Cortex of kidney (tissue), 1 donor: ENCODE measurements at places on chromosomes 12 and 14.

GRCh38 chr14:78758333-78758732 lies 588.2 kb downstream of the NRXN3 start:
- DNase-seq: no peak

GRCh38 chr14:68943107-68943506 lies 36.0 kb downstream of the ACTN1 start:
- no peak for DNase-seq

GRCh38 chr12:96177013-96177412 lies 17.2 kb upstream of the ELK3 start:
- DNase-seq: no peak

DNA sequence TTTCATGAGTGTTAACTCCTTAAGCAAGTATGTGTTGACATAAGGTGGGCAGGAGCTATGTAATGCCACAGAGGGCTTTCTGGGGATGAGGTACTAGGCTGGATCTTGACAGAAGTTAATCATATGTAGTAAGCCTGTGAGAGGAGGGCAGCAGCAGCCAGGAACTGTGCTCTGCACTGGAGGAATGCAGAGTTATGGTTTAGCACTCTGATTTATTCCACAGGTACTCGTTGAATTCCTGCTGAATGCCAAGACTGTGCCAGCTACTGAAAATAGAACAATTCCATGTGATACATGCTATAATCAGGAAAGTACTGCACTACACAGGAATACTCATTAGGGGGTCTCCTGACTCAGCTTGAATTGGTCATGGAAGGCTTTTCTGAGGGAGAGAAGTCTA lies 58.7 kb downstream of the SUSD6 start:
- no peak for DNase-seq

GRCh38 chr12:45775465-45775864 lies 46.0 kb downstream of the ARID2 start:
- no peak for DNase-seq

DNA sequence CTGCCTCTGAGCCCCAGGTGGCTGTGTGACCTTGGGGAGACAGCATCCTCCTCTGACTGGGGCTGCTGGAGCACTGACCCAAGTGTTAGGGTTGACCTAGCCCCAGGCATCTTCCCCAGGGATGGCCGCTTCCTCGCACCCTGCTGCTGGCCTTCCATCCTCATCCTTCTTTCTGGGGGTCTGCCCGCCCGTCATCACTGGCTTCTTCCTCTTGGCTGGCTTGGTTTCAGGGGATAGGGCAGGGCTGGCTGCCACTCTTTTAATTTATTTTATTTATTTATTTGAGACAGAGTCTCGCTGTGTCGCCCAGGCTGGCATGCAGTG lies 3.5 kb downstream of the TEDC1 start:
- DNase-seq: no peak

DNA sequence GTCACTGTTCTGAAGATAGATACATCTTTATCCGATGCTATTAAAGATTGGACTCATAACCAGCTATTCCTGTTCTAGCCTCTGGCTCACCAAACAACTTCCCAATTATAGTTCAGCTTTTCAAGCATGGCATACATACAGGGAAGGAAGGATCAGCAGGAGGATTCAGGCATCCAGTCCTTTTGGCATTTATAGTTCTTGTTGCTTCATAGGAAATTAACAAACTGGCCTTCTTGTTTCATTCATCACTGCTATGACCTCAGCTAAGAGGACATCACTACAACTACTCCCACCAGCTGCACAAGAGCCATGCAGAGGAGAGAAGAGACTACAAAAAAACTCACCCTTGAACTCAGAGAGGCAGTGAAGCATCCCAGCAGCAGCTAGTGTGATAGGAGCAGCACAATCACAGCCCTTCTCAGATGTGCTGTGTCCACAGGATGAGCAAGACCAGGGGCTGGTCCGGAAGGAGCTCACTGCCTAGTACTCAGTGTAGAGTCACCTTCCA lies 100.5 kb downstream of the SPTSSA start:
- DNase-seq: no peak

DNA sequence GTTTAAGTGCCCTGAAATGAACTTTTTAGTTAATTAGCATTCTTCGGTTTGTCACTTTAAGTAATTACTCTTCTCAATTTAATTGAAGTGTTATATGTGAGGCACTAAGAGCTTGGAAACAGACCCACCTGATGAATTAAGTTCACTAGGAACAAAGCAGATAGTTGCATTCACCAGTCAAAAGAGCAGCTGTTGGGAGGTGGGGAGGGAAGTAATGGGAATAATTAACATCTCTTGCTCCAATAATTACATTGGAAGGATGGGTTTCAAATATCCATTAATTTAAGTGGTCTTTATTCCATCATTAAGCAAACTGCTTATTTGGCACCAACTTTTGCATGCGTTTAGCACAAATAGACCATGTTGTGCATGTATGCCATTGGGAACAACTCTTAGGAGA lies 667.2 kb downstream of the GALC start:
- DNase-seq: no peak

- no peak for DNase-seq
Measured at GRCh38 chr12:15274561-15274967, 47.7 kb upstream of the PTPRO start.

DNA sequence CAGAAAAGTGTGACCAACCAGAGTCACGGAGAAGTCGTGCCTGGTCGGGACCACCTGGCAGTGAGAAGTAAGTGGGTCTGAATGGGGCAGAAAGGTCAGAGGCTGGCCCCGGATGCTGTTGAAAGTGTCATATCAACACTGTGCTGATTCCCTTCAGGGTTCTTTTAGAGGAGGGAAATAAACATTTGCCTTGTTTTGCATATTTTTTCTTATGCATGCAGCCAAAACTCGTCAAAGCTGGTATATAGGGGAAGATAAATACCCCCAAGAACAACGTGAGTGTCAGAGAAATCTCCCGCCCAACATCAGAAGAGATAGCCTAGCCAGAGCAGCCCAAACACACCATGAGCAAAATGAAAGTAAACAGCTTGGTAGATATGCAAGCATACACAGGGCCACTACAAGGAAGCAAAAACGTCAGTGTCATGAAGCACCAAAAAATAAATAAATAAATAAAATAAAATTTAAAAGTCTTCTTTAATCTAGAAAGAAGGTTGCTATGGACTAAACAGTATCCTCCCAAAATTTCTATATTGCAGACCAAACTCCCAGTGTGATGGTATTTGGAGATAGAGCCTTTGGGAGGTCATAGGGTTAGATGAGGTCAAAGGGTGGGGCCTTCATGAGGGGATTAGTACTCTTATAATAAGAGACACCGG lies 22.1 kb downstream of the EIF5 start:
- no peak for DNase-seq

- DNase-seq: no peak
Measured at GRCh38 chr12:51118706-51119105, 35.3 kb upstream of the CSRNP2 start.

GRCh38 chr12:33944703-33945437 lies 77.4 kb upstream of the ALG10 start:
- DNase-seq: no peak

- no peak for DNase-seq
Measured at GRCh38 chr14:29274890-29275596, 508.5 kb downstream of the FOXG1 start.

DNA sequence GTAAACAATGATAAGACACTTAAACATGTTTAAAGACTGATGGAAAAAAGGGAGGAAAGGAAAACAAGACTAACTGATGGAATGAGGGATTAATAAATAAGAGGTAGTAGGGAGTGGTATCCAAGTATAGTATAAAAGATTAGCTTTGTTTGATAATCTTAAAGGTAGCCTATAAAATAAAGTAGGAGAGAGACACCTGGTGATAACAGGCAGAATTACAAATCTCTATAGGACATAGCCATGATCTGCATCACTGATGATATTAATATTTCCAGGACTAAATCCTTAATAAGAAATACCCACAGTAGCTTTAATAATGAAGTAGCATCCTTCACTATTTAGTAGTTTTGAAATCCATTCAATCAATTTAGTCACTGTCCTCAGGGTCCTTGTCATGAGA lies 30.4 kb downstream of the DLGAP5 start:
- DNase-seq: no peak

- DNase-seq: no peak
Measured at GRCh38 chr14:100476012-100476822, 111.0 kb downstream of the BEGAIN start.

DNA sequence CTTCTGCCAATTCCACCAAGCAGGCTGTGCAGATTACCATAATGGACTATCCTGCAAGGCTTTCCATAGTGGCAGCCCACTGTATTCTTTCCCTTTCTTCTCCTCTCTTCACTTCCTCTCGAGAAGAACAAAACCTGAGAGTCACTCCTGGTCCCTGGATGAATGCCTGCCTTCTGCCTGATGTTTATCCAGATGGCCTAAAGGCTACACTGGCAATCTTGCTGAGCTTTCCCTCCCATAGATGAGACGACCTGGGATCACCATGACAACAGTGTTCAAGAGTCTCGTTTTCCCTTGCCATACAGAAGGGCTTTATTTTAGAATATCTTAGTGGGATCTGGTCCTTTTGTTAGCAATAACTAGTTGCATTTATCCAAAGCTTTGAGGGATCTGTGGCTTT lies 142.3 kb downstream of the RTN1 start:
- DNase-seq: no peak

DNA sequence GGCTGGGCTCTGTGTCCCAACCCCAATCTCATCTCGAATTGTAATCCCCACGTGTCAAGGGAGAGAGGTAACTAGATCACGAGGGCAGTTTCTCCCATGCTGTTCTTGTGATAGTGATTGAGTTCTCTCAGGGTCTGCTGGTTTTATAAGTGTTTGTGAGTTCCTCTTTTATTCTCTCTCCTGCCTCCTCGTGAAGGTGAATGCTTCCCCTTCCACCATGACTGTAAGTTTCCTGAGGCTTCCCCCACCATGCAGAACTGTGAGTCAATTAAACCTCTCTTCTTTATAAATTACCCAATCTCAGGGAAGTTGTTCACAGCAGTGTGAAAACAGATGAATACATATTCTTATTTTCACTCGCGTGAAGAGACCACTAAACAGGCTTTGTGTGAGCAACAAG lies 148.2 kb downstream of the TMEM30B start:
- DNase-seq: no peak

DNA sequence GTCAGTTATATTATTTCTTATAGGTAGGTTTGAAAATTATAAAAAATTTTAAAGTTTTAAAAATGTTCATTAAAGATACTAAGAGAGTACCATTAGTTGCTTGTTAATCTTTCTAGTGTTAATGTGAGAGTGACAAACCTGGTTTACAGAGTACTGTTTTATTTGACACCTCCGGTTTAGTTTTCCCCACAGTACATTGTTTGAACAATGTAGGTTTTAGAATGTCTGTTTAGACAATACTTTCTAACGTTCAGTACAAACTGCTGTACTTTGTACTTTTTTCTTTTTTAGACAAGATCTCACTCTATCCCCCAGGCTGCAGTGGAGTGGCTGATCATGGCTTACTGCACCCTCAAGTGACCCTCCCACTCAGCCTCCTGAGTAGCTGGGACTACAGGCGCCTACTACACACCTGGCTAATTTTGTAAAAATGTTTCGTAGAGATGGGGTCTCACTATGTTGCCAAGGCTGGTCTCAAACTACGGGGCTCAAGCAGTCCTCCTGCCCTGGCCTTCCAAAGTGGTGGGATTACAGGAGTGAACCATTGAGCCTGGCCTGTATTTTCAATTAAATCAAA lies 3.2 kb downstream of the BICDL1 start:
- DNase-seq: no peak

- DNase-seq: no peak
Measured at GRCh38 chr14:71322655-71323250, 415.5 kb downstream of the PCNX1 start.

GRCh38 chr12:9731797-9732196 lies 1.1 kb downstream of the CLECL1 start:
- no peak for DNase-seq

DNA sequence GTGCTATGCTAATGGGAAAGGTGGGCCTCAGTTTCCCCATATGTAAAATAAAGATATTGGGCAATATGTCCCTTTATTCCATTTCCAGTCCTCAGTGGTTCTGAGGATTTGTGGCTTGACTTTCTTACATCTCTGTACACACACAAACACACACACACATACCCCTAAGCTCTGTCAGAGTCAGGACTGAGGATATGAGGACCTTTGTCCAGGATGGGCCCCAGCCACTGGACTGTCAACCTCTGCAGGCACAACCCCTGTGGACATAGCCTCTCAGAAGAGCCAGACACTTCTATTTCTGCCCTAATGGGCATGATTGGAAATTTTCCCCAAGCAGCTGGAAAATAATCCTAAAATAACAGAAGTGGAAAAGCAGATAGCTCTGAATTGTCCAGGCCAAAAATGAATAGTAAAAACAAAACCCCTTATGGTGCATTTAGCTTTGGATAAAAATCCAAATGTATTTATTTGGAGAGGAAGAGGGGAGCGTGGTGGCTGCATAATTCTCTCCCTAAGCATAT lies 50.2 kb downstream of the RIN3 start:
- no peak for DNase-seq

DNA sequence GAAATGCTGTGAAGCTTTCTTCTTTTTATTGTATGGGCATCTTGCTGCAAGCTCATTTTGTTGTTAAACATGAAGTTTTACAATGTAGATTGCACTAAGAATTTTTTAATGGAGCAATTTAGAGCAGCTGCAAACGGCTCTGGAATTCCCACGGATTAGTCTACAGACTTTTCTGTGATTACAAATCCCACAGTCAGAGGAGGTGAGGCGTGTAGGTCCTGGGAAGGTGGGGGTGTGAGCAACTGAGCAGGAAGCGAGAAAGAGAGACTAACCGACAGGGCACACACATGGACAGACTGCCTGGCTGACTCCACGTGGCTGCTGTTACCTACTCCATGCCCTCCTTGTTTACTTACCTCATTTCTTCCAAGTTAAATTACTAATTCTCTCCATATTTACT lies 348.5 kb downstream of the NPAS3 start:
- no peak for DNase-seq

GRCh38 chr14:42855085-42855484 lies 1248.4 kb downstream of the LRFN5 start:
- DNase-seq: no peak

- no peak for DNase-seq
Measured at GRCh38 chr14:24706351-24706750, 72.4 kb upstream of the GZMB start.

DNA sequence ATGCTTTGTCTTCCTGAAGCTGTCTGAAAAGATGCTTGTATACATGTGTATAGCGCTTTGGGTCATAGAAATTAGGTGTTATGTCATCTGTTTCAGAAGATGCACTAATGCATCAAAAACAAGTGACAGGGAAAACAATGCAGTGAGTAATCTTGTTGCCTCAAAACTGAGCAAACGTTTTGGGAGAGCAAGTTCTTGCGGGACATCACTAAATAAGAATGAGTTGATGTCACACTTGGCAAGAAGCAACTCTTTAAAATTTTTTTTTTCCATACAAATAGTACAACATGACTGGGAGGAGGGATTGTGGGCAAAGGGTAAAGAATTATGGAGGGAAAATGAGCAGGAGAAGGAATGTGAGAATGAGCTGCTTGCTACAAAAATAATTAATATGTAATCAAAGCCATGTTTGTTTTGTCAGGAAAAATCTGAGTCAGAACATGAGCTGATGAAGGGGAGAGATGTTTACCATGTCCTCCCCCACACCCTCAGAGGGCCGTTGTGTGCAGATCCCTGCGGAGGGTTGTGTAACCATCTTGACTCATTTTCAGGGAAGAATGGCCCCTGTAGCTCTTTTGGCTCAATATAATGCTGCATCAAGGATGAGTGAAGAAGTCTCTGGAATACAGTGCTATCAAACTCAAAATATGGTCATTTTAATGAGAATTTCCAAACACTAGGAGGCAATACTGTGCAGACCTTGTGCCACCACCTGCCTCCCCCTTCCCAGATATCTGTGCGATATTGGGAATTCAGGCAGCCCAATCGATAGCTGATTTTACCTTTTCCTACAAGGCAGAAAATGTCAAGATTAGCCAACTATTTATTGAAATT lies 41.4 kb downstream of the BORCS5 start:
- DNase-seq: no peak
